Stimulated activated naive CD8-positive, alpha-beta T cell treated with anti-CD3 and anti-CD28 coated beads, Interleukin-15, Interleukin-2, amounts not matched to agents 100 U/mL and 50 U/mL, for 24 hours (primary cell): ENCODE measurements at places on chromosomes 7 and 10.
A peak's percentile ranks its signal among the peaks of the same experiment; 100 is the strongest.

DNA sequence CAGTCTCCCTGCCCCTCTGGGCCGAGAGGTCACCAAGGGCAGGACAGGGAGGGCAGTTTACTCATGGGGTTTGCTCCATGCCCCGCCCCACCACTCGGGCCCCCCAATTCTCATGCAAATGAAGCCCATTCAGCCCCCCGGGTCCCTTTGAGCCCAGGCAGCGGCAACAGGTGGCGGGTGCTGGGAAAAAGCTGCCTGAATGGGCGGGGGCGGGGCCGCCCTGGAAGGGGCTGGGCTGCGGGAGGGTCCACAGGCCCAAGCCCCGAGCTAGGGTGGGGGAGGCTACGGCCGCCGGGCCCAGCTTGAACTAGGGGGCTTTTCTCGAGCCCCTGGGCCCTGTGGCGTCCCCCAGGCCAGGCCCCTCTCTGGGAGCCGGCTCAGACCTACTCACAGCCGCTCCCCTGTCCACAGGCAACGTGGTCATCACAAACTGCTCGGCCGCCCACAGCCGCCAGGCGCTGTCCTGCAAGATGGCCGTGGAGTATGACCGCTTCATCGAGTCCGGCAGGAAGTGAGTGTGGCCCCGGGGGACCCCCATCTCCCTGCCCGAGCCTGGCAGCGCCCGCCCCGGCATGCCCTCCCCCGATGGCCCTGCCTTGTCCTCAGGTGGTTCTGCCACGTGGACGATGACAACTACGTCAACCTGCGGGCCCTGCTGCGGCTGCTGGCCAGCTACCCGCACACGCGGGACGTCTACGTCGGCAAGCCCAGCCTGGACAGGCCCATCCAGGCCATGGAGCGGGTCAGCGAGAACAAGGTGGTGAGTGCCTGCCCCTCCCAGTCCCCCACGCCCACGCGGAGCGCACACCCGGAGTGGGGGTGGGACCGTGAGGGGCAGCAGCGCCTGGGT lies 5.5 kb downstream of the LFNG start:
- no peak for DNase-seq

DNA sequence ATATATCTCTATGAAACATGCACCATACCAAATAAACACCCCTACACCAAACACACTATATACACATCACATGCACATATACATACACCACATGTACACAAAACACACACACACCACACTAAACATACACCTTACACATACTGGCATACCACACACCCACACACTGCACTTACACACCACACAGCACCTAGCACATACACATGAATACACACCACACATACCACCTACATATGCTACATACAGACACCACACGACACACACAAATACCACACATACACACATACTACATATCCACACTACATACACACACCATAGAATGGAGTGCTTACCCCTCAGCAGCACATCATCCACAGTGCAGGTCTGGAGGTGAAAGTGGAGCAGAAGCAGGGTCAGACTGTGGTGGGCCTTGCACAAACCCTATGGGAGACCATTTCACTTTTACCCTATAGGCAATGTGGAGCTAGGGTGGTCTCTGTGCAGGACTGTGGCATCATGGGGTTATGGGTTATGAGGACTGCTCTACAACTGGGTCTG lies 64.6 kb downstream of the WDFY4 start:
- no peak for DNase-seq

GRCh38 chr7:64098-64915 lies 128.1 kb upstream of the FAM20C start:
- DNase-seq, result no peak

DNA sequence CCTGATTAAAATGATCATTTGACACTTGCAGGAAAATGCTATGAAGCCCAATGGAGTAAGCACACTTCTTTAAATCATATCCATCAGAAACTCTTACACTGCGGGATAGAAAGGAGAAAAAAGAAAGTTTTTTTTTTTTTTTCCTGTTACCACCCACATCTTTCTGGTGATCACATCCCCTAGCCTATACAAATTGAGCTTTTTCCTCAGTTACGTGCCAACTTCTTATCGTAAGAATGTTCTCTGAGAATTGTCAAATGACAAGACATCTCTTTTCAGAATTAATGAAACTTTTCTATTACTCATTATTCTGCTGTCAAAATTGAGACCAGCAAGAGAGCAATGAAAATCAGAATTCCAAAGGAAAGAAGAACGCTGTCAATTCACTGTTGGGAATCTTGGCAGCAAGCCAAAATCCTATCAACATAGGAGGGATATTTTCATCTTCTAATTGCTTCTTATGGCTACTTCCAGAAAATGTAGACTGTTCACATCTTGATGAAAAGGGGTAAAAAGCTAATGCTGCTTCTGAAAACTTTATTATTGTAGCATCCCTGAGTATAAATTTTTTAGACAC lies 179.5 kb downstream of the ADAM12 start:
- DNase-seq, result no peak

DNA sequence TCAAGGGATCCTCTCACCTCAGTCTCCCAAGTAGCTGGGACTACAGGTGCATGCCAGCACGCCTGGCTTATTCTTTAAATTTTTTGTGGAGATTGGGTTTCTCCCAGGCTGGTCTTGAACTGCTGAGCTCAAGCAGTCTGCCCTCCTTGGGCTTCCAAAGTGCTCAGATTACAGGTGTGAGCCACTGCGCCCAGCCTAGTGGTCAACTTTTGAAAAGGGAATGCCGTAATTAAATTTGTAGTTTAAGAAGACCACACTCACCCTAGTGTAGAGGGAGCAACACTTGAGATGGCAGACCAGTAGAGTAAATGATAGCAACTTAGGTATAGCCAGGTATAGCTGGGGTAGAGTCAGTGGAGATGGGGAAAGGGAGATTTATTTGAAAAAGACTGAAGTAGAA lies 17.6 kb downstream of the ZRANB1 start:
- DNase-seq, result no peak

GRCh38 chr10:4763960-4764428 lies 62.0 kb upstream of the AKR1E2 start:
- DNase-seq, result no peak

DNA sequence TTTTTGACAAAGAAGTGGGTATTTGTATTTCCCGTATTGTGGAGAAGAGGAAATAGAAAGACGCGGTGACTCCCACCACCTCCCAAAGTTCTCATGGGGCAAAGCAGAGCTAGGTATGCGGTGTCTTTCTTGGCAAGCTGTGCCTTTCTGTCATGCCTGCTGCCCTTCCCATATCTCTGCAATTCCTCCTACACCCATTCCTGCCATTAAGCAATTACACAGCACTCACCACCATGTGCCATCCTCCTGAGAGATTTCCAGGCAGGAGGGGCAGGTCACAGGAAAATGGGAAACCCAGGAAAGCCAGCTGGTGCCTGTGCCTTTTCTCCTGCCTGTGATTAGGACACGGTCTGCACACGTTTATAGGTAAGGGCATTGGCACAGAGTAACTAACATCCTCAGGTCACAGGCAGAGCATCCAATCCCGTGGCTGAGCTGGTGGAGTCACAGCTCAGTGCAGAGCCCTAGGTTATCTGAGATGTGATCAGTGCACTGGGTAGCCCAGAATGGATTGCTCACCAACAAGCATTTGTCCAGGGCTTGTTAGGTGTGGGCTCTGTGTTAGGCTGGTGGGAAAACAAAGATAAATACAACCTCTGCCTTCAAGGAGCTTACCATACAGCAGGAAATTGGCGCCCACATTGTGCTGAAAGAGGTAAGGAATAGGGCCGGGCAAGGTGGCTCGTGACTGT lies 9.4 kb upstream of the CRTAC1 start:
- no peak for DNase-seq

DNA sequence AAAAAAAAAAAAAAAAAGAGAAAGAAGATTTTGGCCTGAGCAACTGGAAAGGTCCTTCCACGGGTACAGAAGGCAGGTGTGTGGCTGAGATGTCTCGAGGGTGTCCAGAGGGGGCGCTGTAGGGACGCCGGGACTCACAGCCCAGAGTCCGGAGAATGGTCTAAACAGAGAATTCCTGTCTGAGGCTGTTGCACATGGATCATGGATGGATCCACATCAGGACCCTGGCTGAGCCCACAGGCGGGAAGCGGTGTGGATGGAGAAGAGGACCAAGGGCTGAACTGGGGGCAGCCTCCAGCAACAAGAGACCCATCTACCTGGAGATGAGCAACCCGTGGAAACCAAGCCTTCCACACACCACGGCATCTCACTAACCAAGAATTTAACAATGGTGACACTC lies 55.0 kb downstream of the PKD1L1 start:
- no peak for DNase-seq

DNA sequence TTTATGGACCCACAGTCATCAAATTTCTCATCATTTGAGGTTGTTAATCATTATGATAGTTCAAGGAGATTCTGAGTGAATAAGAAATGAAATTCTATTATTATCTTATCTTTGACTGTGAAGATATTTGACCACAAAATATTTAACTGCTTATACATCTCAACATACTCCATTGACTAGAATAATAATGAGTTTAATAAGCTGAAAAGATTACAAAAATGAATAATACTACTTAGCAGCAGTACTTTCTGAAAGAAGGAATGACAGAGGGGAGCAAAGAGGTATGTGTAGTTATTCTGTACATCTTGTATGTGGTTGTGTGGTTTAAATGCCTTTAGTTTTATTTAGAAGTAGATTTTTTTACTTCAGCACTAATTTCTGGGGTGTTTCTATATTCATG lies 214.2 kb downstream of the PRKG1 start:
- no peak for DNase-seq

GRCh38 chr7:135217645-135218509 lies 6.6 kb upstream of the WDR91 start:
- no peak for DNase-seq

DNA sequence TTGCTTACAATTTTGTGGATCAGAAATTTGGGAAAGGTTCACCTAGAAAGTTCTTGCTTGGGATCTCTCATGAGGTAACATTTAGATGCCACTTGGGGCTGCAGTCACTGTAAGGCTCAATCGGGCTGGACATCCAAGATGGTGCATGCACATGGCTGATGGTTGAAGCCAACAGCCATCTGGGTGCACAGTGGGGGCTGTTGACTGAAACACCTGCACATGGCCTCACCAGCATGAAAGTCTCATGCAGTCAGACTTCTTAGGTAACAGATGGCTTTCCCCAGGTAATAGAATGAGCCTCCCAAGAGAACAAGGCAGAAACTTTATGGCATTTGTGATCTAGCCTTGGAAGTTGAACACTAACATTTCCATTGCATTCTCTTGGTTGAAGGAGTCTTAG lies 740.7 kb upstream of the AUTS2 start:
- no peak for DNase-seq

- no peak for DNase-seq
These were observed 195.2 kb upstream of the FOXK1 start for GRCh38 chr7:4486907-4487306.

DNA sequence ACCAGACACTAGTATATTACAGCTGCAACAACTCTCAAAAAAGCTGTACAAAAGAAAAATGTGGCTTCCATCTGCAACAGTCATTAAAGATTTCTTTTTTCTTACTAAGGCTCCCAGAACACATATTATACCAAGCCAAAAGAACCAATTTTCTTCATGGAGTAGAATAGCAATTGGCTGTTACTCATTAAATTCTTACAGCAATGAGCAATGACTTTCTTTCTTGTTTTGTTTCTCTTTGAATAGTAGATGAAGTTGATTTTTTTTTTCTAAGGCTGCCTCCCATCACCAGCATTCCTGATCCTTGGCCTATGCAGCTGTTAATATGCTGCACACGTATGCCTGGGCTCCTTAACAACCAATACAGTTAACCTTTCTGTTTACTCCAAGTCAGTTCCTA lies 36.6 kb upstream of the SPOCK2 start:
- DNase-seq, result no peak

- DNase-seq, result no peak
These were observed 276.7 kb upstream of the MEOX2 start for GRCh38 chr7:15963206-15963605.

DNA sequence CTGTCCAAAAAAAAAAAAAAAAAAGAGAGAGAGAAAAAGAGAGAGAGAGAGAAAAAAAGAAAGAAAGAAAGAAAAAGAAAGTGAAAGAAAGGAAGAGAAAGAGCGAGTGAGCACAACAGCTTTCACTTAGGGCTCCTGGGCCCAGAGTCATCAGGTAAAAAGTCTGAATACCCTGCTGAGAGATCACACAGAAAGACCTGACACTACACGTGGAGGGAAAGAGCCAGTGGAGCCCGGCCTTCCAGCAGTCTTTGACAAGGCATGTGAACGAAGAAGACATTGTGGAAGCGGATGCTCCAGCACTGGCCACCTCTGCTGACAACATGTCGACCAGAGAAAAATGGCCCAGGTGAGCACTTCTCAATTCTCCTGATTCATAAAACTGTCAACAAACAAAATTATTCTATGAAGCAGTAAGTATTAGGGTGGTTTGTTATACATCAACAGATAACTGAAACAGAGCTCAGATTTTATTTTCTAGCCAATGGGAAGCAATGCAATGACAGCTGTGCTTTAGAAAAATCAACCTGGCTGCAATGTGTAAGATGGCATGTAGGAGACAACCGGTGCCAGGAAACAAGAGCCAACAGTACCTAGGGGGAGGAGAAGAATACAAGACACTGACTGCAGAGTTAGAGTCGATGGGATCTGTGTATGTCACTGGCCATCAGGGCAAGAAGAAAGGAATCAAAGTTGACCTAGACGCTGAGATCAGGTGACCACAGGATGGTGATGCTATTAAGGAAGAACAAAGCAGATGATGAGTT lies 4.4 kb downstream of the RNF216 start:
- DNase-seq, result no peak

- DNase-seq, result peak; percentile 8
These were observed 4.2 kb downstream of the MKX start for GRCh38 chr10:27741173-27742091.

GRCh38 chr10:551373-552252 lies 137.9 kb downstream of the DIP2C start:
- no peak for DNase-seq

DNA sequence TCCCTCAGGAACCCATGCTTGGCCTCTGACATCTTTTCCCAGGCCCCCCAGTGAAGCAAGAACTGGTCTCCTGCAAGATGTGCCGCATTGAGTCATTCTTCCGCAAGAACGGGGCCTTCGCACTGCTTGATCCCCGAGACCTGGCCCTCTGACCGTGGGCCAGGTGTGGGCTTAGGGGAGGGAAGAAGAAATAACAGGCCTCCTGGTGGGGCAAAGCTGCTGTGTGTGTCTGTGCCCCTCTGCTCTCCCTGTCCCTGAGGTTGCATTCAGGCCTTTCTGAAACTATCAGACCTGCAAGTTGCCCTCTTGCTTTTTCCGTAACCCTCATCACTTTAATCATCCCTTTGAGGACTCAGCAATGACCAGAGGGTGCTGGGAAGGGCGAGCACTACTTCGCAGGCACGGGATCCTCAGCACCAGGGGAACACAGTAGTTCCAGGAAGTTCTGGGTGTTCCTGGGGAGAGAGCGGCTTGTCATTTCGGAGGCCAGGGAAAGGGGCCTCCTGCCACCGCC lies 6.0 kb downstream of the ATP6V1F start:
- no peak for DNase-seq
